AML-193 (cell line): ENCODE measurements at places on chromosomes 6 and 20.

GRCh38 chr6:2990248-2990931 is 9.3 kb upstream of the NQO2 start:
- DNase-seq, result peak; percentile 26

DNA sequence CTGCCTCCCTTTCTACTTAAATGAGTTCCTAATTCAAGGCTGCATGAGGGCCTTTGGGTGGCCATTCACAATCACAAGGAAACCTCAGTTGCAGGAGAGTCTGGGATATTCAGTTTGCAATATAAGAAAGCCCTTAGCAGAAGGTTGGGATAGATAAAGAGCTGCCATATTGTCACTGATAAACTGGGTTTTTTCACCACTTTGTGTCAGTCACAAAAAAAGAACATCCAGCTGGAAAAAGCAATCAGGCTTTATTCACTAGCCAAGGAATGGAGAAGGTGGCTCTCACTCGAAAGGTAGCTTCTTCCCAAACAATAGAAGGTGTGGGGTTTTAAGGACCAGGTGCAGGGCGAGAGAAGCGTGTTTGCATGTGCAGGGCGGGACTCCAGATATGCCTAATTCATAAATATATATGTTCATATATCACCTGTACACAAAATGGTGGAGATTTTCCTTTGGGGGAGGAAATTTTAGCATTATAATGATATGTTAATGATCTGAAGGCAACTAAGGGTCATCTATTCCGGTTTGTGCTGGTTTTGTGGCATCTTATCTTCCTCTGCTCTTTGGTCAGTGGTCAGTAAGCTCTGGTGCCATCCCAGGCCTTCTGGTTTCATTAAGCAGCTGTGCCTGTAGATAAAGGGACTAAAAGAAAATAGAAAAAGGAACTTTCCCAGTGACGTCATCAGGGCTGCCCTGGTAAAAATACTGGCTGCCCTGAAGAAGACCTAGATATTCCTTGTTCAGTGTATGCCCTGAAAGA is 97.1 kb upstream of the IYD start:
- no peak for DNase-seq

- no peak for DNase-seq
Observed at GRCh38 chr6:37607944-37608343, 89.7 kb downstream of the MDGA1 start.

DNA sequence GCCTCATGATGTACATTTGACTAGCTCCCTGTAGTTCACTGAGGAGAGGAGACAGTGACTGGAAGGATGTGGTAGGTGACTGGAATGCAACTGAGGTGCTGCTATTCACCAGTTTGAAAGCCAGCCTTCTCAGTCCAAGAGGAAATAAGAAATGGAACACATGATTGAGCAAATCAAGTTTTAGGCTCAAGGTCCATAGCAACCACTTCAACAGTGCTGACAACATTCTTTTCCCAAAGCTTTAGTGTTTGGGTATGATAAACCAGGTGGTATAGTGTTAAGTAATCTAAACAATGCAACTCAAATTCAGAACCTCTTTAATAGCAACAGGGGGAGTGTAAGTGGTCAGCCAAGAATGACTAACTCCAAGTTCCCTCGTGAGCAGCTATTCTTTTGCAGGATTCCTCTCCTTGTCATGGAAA is 9.2 kb downstream of the ZHX3 start:
- peak; percentile 8 for DNase-seq

- DNase-seq, result no peak
Observed at GRCh38 chr6:125793863-125794262, 3.1 kb downstream of the NCOA7 start.

DNA sequence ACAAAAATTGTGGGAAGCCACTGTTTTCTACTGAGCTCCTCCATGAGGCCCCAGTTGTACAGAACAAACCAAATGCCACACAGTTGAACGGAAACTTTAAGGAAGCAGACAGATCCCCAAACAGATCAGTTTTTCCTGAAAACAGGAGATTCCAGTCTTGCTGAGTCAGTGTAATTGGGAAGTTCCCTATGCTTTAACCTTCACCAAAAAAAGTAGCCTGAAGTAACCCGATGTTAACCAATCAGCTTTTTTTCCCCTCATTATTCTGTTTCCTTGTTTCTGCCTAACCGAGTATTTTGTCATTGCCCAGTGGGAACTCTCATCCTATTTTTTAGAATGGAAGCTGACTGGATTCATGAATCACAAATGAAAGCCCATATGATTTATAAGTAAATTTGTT is 36.7 kb downstream of the MARCKS start:
- no peak for DNase-seq

DNA sequence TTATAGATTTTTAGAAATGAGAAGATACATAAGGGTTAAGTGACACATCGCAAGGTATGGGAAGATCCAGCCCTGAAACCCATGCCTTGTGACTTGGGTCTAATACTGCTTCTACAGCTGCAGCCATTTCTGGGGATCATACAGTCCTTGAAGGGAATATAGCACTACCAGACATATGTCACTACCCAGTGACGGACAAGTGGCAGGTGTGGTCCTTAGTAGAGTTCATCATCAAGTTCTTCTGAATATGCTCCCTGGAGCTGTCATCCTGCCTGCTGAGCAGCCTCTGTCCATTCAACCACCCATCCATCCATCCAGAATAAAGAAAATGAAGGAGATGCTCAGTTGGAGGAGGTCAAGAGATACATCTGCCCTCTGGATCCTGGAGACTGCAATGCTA is 118.6 kb upstream of the ASF1A start:
- no peak for DNase-seq

DNA sequence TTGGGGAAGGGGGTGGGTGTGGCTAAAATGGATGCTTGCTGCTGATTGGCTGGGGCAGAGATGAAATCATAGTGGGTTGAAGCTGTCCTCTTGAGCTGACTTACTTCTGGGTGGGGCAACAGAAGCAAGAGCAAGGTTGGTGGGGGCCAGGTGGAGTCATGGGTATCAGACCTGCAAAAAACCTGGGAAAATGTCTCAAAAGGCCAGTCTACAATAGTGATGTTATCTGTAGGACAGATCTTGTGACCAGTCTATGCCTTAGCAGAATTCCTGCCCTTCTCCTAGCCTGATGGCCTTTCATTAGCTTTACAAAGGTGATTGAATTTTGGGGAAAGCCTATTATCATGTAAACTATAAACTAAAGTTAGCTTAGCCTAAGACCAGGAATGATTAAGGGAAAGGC is 945.7 kb downstream of the KIF16B start:
- DNase-seq, result no peak

GRCh38 chr6:47484616-47485015 is 7.0 kb downstream of the CD2AP start:
- DNase-seq, result no peak

- no peak for DNase-seq
Observed at GRCh38 chr6:151523034-151523433, 29.2 kb downstream of the CCDC170 start.

DNA sequence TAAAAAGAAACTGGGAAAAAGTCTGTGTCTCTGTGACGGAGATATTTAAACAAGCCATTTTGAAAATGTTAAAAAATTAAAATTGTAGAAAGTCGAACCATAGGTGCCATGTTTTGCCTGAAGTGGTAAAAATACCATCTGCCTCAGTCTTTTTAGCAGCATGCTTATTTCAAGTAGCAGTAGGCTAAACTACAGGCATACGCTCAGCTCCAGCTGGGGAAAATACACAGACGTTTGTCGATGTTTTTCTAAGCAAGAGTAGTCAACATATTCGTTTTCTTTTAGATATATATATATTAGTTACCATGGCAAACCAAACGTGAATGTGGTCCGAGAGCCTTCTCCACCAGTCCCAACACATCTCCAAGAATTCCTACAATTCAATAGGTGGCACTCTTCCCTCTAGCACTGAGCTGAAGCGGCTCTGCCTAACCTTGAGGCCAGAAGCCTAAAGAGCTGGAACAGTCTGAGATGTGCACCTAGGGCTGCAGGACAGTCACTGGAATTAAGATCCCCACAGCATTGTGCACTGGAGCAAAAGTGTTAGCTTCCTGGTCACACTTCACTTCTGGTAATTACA is 70.2 kb upstream of the BEND3 start:
- DNase-seq, result no peak

DNA sequence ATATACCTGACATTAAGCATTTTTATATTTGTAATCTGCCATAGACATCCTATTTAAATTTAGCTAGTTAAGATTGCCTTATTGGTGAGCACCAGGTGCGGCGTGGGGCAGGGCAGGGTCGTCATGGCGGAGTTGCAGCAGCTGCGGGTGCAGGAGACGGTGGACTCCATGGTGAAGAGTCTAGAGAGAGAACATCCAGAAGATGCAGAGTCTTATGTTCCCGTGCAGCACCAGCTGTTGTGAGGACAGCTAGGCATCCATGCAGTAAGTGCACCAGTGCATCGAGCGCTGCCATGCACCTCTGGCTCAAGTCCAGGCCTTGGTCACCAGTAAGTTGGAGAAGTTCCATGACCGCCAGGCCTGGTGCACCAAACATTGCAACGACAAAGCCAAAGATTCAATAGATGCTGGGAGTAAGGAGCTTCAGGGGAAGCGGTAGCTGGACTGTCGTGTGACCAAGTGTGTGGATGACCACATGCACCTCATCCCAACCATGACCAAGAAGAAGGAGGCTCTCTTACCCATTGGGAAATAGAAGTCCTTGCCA is 586.2 kb downstream of the CD109 start:
- no peak for DNase-seq

DNA sequence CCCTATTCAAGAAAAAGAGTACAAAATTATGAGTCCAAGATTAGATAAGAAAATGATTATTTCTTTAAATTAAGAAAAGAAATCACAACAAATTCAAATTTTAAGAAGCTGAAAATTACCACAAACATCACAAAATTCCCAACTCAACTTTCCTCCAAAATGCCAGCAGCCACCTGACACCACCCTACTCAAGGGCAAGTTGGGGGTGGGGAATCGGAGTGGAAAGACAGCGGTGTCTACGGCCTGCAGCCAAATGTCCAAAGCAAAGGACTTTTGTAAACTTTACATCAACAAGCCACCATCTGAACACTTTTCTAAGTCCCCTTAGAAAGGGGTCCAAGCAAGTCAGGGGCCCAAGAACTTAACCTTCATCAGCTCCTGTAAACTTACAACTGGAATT is 1.6 kb upstream of the EYA2 start:
- DNase-seq, result no peak

DNA sequence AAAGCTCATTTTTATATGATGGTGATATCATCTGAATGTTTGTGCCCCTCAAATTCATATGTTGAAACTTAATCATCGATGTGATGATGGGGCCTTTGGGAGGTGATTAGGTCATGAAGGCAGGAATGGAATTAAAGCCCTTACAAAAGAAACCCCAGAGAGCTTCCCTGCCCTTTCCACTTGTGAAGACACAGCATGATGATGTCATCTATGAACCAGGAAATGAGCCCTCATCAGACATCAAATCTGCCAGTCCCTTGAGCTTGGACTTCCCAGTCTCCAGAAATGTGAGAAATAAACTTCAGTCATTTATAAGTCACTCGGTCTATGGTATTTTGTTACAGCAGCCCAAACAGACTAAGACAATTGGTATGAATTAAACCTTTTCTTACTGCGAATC is 153.1 kb downstream of the MYB start:
- no peak for DNase-seq

GRCh38 chr6:167152862-167153261 is 4.9 kb downstream of the GPR31 start:
- no peak for DNase-seq

- DNase-seq, result no peak
Observed at GRCh38 chr6:22613695-22614094, 44.3 kb downstream of the HDGFL1 start.

- DNase-seq, result no peak
Observed at GRCh38 chr6:33116417-33116816, 40.6 kb downstream of the HLA-DPB1 start.

GRCh38 chr6:166443166-166443565 is 60.4 kb upstream of the MPC1 start:
- DNase-seq, result no peak

GRCh38 chr20:15563836-15564235 is 1009.4 kb downstream of the KIF16B start:
- no peak for DNase-seq

GRCh38 chr20:11057624-11058023 is 383.8 kb upstream of the JAG1 start:
- DNase-seq, result no peak

DNA sequence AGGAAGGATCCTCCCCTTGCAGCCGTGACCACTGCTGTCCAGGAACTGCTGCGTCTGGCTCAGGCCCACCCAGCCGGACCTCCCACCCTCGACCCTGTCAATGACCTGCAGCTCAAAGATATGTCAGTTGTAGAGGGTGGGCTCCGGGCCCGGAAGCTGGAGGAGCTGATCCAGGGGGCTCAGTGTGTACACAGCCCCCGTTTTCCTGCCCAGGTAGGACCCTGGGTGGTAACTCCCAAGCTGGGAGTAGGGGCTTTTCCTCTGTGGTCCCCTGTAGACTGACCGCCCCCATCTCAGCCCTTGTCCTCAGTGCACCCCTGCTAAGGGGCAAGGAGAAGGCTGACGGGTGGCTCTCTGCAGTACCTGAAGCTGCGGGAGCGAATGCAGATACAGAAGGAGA is 3.6 kb downstream of the DXO start:
- no peak for DNase-seq

GRCh38 chr6:139763468-139764210 is 389.2 kb upstream of the CITED2 start:
- peak; percentile 80 for DNase-seq

DNA sequence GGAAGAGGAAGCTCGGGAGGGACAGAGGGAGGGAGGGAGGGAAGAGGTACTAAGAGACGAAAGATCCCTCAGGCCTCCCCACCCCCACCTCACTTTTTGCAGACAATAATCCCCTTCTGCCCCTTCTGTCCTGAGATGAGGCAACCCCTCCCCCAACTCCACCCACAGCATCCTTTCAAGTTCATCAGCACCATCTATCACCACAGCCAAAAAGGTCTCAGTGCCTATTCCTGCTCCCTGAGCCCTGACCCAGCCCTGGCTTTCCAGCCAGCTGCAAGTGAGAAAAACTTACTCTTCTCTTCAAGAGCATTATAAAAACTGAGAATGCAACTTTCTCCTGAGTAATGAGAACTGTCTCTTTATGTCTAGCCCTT is 133.2 kb upstream of the LRFN2 start:
- DNase-seq, result no peak

- DNase-seq, result no peak
Observed at GRCh38 chr20:50445354-50446151, 64.6 kb upstream of the PTPN1 start.

GRCh38 chr20:25695532-25696370 is 902 bp downstream of the ZNF337 start:
- DNase-seq, result no peak

GRCh38 chr20:64082126-64082731 is 2.0 kb downstream of the LKAAEAR1 start:
- DNase-seq, result no peak
